ENCODE measurements at places on chromosomes 13 and 19.
A peak's percentile ranks its signal among the peaks of the same experiment; 100 is the strongest.

GRCh38 chr19:16714702-16715287 is 4.9 kb upstream of the NWD1 start:
- peak; percentile 29 for DNase-seq

DNA sequence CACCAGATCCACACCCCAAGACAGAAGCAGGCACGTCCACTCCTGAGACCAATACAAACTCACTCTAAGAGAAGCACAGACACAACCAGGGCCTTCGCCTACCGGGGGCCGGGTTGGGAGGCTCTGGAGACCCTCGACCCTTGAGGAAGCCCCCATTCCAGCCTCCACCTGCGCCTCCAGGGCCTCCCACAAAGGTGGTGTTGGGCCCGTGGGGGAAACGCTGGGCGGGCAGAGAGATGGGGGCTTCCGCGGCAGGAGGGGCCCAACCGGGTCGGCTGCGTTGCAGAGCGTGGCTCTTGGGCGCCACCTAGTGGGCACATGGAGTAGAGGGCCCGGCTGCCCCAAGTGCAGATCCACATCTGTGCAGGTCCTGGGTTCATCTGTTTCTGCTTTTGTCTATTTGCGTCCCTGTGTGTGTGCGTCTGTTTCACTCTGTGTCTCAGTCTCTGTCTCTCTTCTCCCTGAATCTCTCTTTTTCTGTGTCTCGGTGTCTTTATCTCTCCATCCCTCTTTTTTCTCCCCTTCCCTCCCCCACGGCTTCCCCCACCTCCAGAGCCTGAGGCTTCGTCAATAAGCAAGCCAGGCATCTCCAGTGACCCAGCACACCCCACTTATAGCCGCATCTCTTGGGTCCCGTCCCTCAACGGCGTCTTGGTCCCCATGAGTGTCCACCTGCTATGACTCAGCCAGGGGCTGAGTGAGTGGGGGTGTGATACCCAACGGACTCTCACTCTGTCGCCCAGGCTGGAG is 10.5 kb upstream of the TINCR start:
- no peak for DNase-seq

- no peak for DNase-seq
These were observed 76.2 kb downstream of the GGACT start for GRCh38 chr13:100512422-100512821.

DNA sequence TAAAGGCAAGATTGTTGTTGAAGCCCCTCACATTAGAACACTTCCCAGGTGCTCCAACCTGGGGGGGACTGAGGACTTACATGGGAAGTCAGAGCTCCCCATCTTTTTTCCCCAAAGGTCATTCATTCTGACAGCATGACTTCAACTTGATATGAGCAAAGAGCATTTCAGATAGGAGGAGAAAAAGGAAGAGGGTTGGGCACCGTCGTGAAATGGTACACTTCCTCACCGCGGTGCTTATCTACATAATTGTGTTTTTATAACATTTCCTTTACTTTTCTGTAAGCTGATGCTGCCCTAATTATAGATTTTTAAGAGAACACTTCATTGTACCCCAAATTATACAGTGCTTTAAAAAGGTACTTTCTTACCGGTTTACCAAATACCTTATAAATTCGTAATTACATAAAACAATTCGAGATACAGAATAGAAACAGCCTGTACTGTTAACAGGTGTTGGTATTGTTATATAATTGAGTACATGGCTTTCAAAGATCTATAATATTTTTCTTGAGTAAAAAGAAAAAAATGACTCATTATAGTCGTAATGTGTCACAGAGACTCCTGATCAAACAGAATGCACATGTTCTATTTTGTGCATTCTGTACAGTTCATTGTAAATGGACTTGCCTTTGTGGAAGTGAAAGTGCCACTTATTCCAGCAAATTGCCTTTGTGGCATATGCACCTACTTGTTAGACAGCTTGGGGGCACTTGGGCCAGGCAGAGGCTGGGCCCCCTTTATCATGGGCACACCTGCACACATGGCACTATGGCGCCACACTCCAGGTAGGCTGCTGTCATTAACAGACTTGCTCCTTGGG is 81.8 kb downstream of the GGACT start:
- no peak for DNase-seq

DNA sequence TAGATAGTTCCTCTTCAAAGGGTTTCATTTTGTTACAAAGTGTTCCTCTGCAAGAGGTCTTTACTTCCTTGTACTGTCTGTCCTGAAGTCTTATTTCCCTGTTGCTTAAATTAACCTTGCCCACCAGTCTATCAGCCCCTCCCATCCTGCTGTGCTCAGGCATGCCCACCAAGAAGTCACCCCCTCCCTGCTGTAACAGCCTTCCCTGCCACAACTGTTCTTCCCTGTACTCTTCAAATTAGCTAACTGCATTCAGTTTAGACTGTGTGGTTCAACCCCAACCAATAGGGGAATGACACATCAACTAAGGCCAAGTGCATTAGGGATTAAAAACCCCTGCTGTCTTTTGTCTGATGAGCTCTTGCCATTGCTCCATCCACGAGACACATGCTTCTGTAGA is 34.4 kb upstream of the ZNF562 start:
- no peak for DNase-seq

- no peak for DNase-seq
These were observed 13.6 kb upstream of the SLC15A1 start for GRCh38 chr13:98765996-98766519.

- no peak for DNase-seq
These were observed 347.6 kb upstream of the NBEA start for GRCh38 chr13:34594507-34594906.

GRCh38 chr19:4077007-4077374 is 10.3 kb upstream of the ZBTB7A start:
- no peak for DNase-seq

GRCh38 chr19:8320564-8321066 is 560 bp downstream of the NDUFA7 start:
- DNase-seq, result no peak

GRCh38 chr19:18414504-18415177 is 4.6 kb upstream of the SSBP4 start:
- peak; percentile 28 for DNase-seq

DNA sequence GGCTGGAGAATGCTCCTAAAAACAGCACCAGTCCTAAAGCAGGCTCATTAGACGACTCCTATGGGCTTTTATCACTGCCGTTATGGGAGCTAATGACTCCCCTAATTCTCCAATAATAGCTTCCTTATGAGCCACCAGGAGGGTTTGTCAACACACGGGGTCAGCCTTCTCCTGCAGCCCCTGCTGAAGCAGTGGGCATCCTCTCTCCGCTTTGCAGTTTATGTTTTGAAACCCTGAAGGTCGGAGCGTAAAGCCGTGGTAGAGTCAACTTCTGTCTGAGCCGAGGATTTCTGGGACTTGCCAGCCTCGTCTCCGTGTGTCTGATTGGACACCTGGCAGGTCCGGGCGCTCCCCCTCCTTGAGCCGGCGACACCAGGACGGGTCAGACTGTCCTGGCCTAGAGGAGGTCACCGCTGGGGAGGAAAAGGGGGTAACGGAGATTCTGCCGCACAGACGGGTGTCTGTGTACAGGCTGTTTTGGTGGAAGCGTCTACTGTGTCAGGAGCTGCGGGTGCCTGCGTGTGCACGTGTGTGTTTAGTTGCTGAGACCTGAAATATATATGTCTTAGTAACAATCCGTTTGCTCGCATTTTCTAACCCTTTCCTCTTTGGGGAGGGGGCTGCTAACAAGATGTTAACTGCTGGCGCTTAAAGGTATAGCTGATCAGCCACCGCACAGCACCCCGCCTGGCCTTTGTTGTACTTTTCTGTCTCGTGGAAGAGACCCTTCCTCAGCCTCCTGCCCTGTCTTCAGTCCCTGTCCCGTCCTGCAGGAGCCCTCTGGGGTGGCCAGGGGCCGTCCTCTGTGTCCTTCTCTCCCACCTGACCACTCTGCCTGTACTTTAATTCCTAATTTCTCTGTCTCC is 1.9 kb downstream of the KDM4B start:
- no peak for DNase-seq

GRCh38 chr13:106794117-106794516 is 226.2 kb upstream of the ARGLU1 start:
- DNase-seq, result no peak

- peak; percentile 93 for DNase-seq
These were observed at the start of gene RASL11A for GRCh38 chr13:27270594-27271520. TSS of gene RASL11A (plus strand) at chr13:27270830. CDS start at chr13:27270945, 115 bp downstream.

DNA sequence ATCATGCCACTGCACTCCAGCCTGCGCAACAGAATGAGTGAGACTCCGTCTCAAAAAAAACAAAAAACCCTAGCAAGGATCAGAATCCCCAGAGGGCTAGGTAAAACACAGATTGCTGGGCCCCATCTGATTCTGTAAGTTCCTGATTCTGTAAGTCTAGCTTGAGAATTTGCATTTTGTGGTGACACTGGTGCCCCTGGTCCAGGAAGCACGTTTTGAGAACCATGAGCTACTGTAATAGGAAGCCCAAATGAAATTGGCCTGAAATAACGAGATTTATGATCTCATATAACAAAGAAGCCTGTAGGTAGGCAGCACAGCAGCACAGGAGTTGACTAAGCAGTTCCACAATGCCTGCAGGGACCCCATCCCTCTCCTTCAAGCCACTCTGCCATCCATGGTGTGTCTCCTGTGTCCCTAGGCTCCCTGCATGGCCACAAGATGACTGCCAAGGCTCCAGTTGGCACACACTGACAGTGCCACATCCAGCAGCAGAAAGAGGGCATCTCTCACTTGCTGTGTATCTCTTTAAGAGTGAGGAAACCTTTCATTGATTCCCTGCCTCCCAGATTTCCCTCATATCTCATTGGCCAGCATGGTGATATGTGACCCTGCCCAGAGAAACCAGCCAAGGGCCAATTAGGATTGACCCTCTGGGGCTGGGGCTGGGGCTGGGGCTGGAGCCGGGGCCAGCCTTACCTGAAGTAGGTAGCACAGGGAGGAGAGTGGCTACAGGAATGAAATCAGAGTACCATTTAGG is 21.7 kb downstream of the SIPA1L3 start:
- no peak for DNase-seq

DNA sequence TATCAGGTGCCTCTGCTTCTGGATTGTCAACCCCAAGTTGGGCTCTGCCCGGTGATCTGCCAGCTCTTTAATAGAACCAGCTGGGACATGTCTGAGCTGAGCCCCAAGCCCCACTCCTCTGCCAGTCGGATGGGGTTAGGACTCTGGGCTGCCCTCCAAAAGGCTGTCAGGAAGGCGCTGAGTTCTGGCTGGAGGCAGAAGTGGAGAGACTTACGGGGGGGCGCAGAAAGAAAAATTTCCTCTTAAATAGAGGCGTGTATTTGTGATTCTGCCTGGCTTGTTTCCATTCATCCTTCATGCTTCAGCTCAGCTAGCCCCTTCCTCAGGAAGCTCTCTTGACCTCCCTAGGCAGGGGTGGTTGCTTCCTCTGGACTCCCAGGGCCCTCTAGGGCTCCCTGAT is 985 bp upstream of the KCNK6 start:
- no peak for DNase-seq

DNA sequence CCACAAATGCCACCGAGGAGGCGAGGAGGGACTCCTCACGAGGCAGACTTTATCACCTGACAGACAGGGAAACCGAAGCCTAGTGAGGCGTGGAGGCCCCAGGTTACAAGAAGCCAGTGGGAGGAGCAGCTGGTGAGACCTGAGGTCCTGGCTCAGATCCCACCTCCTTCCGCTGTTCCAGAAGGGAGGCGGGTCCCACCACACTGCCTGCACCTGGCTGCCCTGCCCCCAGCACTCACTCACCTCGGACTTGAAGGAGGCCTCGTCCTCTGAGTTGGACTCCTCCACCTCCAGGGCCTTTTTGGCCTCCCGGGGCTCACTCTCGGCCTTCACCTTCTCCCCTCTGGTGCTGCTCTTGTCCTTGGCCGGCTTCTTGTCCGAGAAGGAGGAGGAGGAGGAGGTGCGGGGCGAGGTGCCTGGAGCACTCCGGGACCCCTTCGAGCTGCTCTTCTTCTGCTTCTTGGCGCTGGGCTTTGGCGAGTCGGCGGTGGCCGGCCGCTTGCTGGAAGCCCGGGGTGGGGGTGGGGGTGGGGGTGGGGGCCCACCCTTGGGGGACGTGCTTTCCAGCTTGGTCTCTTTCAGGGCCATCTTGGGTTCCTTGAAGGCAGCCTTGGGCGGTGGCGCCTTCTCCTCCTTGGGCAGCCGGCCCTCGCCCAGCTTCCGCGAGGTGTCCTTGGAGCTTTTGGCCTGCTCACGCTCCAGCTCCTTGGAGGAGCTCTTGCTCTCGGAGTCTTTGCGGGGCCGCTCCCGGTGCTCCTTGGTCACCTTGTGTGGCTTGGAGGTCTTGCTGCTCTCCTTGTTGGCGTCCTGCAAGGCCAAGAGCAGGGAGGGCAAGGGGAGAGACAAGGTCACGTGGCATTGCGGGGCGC is 57.7 kb downstream of the MLLT1 start:
- DNase-seq, result no peak

GRCh38 chr19:46288896-46289588 is 7.8 kb upstream of the HIF3A start:
- DNase-seq, result peak; percentile 81

- no peak for DNase-seq
These were observed 6.4 kb downstream of the LYL1 start for GRCh38 chr19:13095934-13096927.

DNA sequence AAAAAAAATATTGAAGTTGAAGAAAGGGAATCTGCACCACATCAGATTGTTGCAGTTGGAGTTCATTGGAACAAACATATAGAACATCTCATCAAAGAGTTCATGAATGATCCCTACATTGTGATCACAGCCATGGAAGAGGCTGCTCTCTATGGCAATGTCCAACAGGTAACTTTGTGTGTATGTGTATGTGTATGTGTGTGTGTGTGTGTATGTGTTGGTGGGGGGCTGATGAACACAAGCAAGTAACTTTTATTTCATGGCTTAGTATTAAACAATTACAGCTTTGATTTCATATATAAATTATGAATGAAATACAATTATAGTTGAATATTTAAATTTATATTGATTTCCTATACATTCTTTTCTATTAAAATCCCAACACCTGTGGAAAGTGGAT is 69.4 kb downstream of the SLC7A9 start:
- DNase-seq, result no peak

DNA sequence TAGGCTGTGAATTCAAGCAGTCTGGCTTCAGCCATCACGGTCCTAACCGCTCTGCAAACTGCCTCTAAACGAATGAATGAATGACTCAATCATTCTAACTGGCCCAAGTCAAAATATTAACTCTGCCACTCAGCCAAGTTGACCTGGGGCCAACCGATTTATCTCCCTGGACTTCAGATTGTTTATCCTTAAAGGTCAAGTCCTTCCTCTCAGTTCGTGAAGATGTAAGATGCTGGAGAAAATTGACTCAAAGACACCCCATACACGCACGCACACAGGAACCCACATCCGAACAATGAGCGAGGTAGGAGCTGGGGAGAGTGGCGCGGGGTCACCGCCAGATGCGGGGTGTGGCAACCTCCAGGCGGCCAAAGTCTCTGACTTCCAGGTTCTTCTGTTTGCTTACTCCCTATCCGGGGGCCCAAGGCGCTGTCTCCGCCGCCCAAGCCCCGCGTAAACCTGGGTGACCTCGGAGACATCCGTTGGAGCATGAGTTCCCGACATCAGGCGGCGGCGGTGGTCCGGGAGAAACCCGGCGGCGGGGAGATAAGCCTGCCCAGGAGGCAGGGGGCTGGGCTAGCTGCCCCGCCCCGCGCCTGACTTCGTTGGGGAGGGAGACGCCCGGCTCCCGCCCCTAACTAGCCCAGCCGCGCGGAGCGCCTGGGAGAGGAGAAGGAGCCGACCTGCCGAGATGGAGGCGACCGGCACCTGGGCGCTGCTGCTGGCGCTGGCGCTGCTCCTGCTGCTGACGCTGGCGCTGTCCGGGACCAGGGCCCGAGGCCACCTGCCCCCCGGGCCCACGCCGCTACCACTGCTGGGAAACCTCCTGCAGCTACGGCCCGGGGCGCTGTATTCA is at the start of gene CYP2S1:
Gene CYP2S1 (plus strand): TSS at position 646 of the 856 bp plus-strand sequence. CDS start 46 bp downstream, at position 692.
- no peak for DNase-seq

Measured in tibial artery (tissue), 4 donors.